Hair follicle dermal papilla cell (primary cell): ENCODE measurements at places on chromosomes 2 and 18. TPM values are rescaled to one million over a fixed set of nuclear protein-coding genes. Genes with fewer than 3 reads are reported as not detected.

RAMP1 gene
- total RNA-seq = 0.32 and 0.85 TPM in 2 replicates

RBM45 gene
- total RNA-seq = 18.5 and 19.7 TPM in 2 replicates

PLGLB2 gene
- total RNA-seq = 1.3 and 2.8 TPM in 2 replicates

FAP gene
- total RNA-seq = 195 and 205 TPM in 2 replicates

NYAP2 gene
- total RNA-seq = not detected in 2 replicates
